ENCODE measurements at places on chromosomes 11 and 22. TPM values are rescaled to one million over a fixed set of nuclear protein-coding genes. Genes with fewer than 3 reads are reported as not detected.

Gene WNT11
- 1.1 TPM for total RNA-seq

Gene PGA3
- not detected for total RNA-seq

Gene TRIM51
- not detected for total RNA-seq

Gene PAX6
- 0.49 TPM for total RNA-seq

Gene CALCB
- total RNA-seq = not detected

Gene TESMIN
- total RNA-seq = 47.6 TPM
